Uterus (tissue), 4 donors: ENCODE measurements at places on chromosomes 2 and 18.

DNA sequence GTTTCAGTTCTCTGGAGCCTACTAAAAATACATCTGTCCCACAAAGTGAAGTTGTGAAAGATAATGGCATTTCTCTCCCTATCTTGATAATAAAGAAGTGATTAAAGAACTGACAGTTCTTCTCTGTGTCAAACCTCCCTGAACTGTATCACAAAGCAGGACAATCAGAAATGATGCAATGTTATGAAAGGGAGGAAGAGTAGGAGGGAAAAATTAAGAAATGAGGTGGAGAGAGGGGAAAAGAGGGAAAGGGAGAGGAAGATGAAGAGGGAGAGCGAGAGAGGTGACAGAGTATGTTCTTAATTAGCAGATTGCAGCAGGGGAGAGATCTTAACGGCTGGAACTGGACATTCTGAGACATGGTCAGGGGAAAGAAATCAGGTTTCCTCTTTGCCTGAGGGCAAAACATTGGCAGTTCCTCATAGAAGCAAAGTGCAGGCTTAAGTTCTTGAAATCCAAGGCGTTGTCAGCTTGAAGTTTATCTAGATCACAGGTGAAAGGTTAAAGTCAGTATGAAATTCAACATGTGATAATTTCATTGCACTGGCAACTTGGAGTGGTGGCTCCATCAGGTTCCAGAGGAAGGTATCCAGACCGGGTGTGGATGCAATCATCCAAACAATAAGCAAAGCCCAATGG is 54.6 kb downstream of the RDH14 start:
- H3K27ac ChIP-seq: no peak overlapping the region
- no peaks in the 10 kb centered on the region for H3K36me3 ChIP-seq
- H3K4me1 ChIP-seq: no peaks in the 10 kb centered on the region
- no peak for DNase-seq
- H3K27me3 ChIP-seq: no peaks in the 10 kb centered on the region

DNA sequence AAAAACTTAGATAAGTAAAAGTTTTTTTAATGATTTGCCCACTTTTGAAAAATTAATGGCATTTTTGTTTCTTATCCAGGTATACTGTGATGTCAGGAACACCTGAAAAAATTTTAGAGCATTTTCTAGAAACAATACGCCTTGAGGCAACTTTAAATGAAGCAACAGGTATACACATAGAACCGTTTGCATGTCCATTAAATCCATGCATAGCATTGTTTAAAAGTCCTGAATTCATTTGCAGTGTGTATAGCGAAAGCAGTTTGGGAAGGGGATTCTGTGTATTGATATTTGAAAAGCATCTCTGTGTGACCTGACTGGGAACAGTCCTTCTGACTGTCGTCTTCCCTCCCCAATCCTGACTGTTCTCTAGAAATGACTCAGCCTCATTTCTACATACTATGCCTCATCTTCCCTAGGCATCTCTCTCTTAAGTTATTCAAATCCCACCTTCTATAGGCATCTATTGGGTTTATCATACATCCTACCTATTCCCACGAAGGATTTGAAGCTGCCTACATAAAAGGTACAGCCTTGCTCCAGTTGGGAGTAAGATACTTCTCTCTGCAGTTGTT is 79.2 kb upstream of the MAP3K20 start:
- no peak overlapping the region for H3K4me3 ChIP-seq
- H3K27ac ChIP-seq: peak overlapping the region; percentile 34
- DNase-seq: no peak
- H3K36me3 ChIP-seq: no peaks in the 10 kb centered on the region
- H3K27me3 ChIP-seq: no peaks in the 10 kb centered on the region

DNA sequence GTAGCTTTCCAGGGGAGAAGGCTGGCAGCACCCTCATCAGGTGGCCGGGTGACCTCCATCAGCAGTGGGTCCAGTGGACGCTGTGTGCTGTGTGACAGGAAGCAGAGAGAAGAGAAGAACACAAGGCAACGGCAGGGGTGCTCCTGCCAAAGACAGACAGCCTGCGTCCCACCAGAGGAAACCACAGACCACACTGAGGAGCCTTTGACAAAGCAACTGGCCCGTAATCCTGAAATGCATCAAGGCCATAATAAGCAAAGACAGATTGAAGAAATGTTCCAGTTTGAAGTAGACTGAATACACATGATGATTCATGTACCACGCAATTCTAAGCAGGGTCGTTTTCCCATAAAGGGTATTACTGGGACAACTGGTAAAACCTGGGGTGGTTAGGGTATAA is 172.4 kb downstream of the FBXO15 start:
- no peak overlapping the region for H3K4me3 ChIP-seq
- DNase-seq: no peak
- H3K27ac ChIP-seq: no peak overlapping the region

DNA sequence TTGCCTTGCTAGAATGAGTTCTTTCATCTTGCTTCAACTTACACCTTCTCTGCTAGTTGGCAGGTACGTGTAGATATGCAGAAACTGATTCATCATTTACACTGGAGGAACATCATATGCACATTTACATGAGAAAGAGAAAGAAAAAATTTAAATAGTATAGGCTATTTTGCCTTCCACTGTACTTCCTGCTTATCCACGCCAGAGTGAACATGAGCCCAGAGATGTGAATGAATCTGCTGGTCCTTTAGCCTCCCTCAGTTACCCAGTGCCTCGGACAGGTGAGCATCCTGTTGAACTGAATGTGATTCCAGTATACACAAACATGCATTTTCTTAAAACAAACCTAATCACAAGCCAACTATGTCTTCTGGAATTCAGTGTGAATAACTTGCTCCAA is 83.6 kb downstream of the SESTD1 start:
- H3K36me3 ChIP-seq: no peaks in the 10 kb centered on the region
- no peaks in the 10 kb centered on the region for H3K27me3 ChIP-seq
- DNase-seq: no peak
- no peaks in the 10 kb centered on the region for H3K4me1 ChIP-seq
- no peak overlapping the region for H3K4me3 ChIP-seq

- DNase-seq: no peak
- H3K36me3 ChIP-seq: no peaks in the 10 kb centered on the region
- H3K27ac ChIP-seq: no peak overlapping the region
- peaks cover 98% of the 10 kb centered on the region for H3K27me3 ChIP-seq
Measured at GRCh38 chr2:222299906-222300725, 1.3 kb upstream of the PAX3 start.

- H3K27me3 ChIP-seq: no peaks in the 10 kb centered on the region
- no peaks in the 10 kb centered on the region for H3K4me1 ChIP-seq
- no peak for DNase-seq
- no peak overlapping the region for H3K4me3 ChIP-seq
- no peaks in the 10 kb centered on the region for H3K36me3 ChIP-seq
Measured at GRCh38 chr2:51145761-51146160, 113.8 kb upstream of the NRXN1 start.

GRCh38 chr2:237673130-237674001 is 46.0 kb downstream of the LRRFIP1 start:
- peaks cover 21% of the 10 kb centered on the region for H3K4me1 ChIP-seq
- H3K27ac ChIP-seq: peak overlapping the region; percentile 92

GRCh38 chr18:25112821-25113434 is 239.0 kb downstream of the ZNF521 start:
- H3K27ac ChIP-seq: no peak overlapping the region
- H3K36me3 ChIP-seq: no peaks in the 10 kb centered on the region
- H3K4me1 ChIP-seq: no peaks in the 10 kb centered on the region
- DNase-seq: no peak
- no peak overlapping the region for H3K4me3 ChIP-seq

DNA sequence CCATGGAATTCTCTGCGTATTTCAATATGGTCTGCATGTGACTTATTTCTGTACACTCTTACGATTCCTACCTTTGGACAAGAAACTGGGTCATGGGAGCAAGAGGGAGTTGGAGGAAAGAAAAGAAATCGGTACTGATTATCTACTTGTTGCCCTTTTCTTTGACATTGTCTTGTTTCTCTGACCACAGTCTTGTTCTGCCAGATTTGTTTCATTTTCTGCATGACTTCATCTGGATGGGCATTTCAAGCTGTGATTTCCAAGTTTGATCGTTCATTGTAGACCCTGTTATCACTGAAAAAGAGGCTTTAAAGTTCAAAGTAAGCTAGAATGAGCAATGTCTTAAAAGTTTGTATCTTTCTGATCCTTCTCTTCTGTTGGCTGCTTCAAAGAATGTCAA is 2186.3 kb upstream of the CELF4 start:
- H3K36me3 ChIP-seq: no peaks in the 10 kb centered on the region
- no peak for DNase-seq
- H3K27ac ChIP-seq: no peak overlapping the region
- H3K4me3 ChIP-seq: no peak overlapping the region
- no peaks in the 10 kb centered on the region for H3K4me1 ChIP-seq

GRCh38 chr2:209095432-209095831 is 328.4 kb upstream of the MAP2 start:
- H3K4me1 ChIP-seq: no peaks in the 10 kb centered on the region
- no peaks in the 10 kb centered on the region for H3K36me3 ChIP-seq
- no peak overlapping the region for H3K27ac ChIP-seq
- no peak for DNase-seq

DNA sequence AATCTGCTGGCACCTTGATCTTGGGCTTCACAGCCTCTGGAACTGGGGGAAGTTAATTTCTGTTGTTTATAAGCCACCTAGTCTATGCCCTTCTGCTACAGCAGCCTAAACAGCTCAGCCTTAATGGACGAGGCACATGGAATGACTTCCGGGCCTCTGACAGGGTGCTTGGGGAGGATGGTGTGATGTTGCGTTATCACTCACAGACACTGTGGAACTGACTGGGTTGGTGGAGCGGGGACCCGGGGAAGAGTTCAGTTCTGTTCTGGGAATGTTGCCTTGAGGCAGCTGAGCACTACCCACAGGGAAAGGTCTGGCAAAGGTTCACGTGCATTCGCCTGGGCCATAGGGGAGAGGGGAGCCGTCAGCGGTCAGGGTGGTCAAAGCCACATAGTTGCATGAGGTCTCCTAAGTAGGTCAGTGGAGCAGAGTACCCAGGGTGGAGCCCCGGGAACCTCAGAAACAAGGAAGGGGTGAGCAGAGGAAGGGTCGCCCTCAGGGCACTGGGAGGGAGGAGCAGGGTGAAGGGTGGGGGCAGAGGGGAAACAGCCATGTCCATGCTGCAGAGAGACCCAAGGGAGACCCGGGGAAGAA is 36.2 kb downstream of the LRRFIP1 start:
- peaks cover 4% of the 10 kb centered on the region for H3K4me1 ChIP-seq
- H3K36me3 ChIP-seq: no peaks in the 10 kb centered on the region
- no peak for DNase-seq
- H3K27ac ChIP-seq: peak overlapping the region; percentile 93

DNA sequence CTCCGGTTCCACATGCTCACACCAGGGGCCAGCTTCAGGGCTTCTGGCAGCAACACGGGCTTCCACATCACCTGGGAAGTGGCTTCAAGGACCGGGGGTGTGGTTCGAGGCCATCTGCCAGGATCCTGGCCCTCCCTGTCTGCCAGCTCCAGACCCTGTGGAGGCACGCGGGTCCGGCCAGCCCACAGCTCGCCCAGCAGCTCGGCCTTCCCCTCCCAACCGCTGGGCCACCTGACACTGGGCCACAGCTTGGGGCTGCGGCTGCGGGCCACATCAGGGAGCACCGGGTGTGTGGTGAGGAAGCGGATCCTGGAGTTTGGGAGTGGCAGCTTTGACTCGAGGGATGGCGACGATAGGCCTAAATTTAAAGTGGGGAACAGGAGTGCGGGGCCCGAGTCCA is 7.0 kb downstream of the C2orf81 start:
- peak; percentile 28 for DNase-seq
- H3K36me3 ChIP-seq: no peaks in the 10 kb centered on the region
- no peaks in the 10 kb centered on the region for H3K27me3 ChIP-seq
- H3K27ac ChIP-seq: peak overlapping the region; percentile 69
- H3K4me3 ChIP-seq: peak overlapping the region; percentile 65
- no peaks in the 10 kb centered on the region for H3K4me1 ChIP-seq

GRCh38 chr18:63882333-63883141 is 5.0 kb upstream of the SERPINB2 start:
- H3K4me1 ChIP-seq: no peaks in the 10 kb centered on the region
- H3K27ac ChIP-seq: no peak overlapping the region
- DNase-seq: no peak
- no peak overlapping the region for H3K4me3 ChIP-seq
- H3K27me3 ChIP-seq: no peaks in the 10 kb centered on the region

DNA sequence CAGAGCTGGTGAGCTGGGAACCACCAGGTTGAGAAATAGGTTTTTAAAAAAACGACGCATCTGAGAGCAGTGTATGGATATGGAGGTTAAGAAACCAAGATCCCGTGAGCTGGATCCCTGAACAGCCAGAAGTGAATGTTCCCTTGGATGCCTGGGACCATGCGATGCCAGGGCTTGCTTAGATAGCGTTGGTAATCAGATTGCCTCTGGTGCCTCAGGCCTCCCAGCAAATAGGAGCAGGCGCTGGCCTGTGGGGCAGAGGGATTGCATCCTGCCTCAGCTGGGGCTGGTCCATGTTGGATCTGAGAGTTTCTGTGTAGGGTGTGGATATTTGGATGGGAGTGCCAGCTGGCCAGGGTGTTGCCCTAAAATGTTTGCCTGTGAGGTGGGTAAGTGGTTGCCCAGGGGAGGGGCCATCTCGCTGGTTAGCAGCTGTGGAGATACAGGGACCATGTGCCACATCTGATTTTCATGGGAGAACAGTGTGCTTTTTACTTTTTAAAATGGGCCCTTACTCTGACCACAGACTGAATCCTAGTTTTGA is 80.8 kb upstream of the MCFD2 start:
- H3K27ac ChIP-seq: no peak overlapping the region
- no peak for DNase-seq
- no peaks in the 10 kb centered on the region for H3K27me3 ChIP-seq

DNA sequence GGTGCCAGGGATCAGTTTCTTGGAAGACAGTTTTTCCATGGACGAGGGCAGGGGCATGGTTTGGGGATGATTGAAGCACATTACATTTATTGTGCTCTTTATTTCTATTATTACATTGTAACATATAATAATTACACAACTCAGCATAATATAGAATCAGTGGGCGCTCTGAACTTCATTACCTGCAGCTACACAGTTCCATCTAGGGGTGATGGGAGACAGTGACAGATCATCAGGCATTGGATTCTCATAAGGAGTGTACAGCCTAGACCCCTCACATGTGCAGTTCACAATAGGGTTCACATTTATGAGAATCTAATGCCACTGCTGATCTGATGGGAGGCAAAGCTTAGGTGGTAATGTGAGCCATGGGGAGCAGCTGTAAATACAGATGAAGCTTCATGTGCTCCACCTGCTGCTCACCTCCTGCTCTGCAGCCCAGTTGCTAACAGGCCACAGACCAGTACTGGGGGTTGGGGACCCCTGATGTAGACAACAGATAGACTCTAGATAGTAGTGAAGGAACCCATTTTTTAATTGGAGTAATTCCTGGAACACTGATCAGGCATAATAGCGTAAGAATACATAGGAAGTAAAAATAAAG is 41.5 kb upstream of the MC4R start:
- no peaks in the 10 kb centered on the region for H3K36me3 ChIP-seq
- H3K4me3 ChIP-seq: no peak overlapping the region
- no peak for DNase-seq
- no peak overlapping the region for H3K27ac ChIP-seq
- H3K27me3 ChIP-seq: no peaks in the 10 kb centered on the region
- no peaks in the 10 kb centered on the region for H3K4me1 ChIP-seq

- H3K4me3 ChIP-seq: no peak overlapping the region
- no peak for DNase-seq
- H3K4me1 ChIP-seq: no peaks in the 10 kb centered on the region
- no peaks in the 10 kb centered on the region for H3K36me3 ChIP-seq
- no peaks in the 10 kb centered on the region for H3K27me3 ChIP-seq
- no peak overlapping the region for H3K27ac ChIP-seq
Measured at GRCh38 chr18:30454920-30455319, 587.6 kb downstream of the DSC3 start.

- DNase-seq: no peak
- no peaks in the 10 kb centered on the region for H3K4me1 ChIP-seq
- no peaks in the 10 kb centered on the region for H3K27me3 ChIP-seq
- H3K36me3 ChIP-seq: no peaks in the 10 kb centered on the region
Measured at GRCh38 chr2:50466685-50467084, 565.2 kb downstream of the NRXN1 start.
